ENCODE measurements at places on chromosomes 7 and 10.

DNA sequence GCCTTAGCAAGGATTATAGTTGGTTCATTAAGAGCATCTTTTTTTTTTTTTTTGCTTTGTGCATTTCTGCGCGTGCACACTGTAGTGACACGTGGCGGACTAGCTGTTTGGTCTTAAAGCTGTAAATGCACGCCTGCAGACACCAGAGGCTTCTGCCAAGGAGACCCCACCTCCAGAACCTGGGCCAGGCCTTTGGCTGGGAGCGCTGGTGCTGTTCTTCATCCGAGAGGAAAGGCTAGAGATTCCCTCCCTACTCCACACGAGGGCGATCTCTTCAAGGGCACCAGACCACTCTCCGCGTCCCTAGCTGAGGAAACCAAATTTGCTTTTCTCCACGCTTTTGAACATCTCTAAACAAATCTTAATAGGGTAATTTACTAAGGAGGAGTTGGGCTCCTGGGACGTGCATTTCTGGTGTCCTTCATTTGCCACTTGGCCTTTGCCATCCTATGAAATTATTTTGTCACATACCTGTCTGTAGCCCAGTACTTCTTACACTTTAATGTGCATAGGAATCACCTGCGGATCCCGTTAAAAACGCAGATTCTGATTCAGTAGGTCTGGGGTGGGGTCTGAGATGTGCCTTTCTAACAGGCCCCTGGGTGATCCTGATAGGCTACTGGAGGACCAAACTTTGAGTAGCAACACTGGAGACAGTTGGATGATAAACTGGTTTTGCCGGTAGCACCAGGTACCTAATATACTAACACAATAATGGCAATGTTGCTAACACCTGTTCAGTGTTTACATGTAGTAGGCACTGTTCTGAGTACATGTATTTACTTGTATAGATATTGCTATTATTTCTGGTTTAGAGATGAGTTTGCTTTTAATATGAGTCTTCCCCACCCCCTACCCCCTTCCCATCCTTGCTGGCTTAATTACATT lies 1.3 kb upstream of the SLC26A5 start:
- DNase-seq, result peak; percentile 68

DNA sequence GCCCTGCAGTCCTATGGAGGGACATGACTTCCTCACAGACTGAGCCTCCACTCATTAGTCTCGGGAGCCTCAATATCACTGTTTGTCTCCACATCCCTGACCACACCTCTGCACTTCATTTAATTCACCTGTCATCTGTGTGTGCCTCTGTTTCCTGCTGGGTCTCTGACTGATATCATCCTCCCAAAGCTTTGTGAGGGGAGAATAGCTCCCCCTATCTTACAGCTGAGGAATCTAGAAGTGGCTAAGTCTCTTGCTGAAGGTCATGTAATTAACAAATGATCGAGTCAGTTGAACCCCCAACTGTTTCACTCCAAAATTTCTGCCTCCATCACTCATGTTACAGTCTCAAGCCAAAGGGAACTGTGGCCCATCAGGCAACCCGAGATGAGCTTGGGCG lies 5.5 kb upstream of the CPXM2 start:
- DNase-seq, result no peak

- no peak for DNase-seq
Observed at GRCh38 chr7:16967300-16967811, 85.6 kb upstream of the AGR3 start.

- no peak for DNase-seq
Observed at GRCh38 chr7:42628054-42628453, 283.8 kb downstream of the C7orf25 start.

- DNase-seq, result peak; percentile 86
Observed at GRCh38 chr7:23490357-23491135, 20.3 kb upstream of the IGF2BP3 start.

DNA sequence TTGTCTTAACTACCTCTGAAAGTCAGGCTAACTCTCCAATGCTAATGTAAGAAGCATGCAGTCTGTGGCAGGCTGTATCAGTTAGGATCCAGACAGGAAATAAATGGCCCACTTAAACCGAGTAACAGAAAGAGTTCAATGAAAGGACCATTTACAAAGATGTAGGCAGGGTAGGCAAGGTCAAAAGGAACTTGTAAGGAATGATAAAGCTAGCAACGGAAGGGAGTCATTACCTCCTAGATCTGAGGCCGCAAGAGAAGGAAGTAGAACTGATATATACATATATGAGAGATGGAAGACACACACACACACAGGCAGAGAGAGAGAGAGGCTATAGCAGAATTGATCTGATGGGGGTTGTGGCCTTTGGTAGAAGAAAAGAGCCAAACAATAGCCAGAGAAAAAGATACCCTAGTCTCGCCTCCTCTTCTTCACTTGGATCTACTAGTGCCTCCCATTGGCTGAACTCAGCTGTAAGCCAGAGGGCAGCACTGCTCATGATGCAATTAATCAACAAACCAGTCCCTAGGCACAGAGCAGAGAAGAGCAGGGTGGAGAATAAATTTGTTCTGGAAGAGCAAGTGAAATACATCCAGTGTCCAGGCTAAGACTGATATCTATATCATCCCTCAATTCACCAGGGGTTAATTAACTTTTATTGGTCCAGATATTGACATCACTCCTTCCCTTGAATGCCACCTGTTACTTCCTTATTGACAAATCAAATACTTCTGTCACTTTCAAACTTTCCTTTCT lies 91.2 kb downstream of the LSMEM1 start:
- no peak for DNase-seq

DNA sequence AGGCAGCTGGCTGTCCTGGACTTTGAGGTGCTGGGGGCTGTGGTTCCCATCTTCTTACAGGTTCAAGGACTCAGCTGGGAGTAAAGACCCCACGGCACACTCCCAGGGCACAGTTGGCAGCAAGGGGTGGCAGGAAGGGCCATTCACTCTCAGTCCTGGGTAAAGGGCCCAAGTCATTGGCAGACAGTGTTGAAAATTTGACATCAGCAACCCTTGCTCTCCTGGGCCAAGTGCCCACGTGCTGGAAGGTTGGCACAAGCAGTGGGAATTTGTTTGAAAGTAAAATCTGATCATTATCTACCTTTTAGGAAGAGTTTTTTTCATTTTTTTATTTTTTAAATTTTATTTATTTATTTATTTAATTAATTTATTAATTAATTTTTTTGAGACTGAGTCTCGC lies 241.6 kb upstream of the MKI67 start:
- no peak for DNase-seq

DNA sequence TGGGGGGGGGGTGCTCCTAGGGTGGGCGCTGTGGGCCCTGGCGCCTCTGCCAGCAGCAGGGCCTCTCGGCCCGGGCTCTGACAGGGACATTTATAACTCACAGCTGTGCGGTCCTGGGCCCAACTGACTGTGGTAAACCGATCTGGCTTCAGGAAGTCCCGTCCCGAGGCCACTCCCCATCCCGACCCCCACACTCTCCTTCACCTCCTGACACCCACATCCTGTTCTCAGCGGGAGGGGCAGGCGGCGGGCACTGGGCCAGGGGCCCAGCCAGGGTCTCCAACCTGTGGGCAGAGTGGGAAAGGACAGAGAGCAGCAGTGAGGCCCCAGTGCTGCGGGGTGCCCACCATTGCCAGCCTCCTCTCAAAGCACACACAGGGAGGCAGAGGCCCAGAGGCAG lies 69.1 kb downstream of the ZMIZ1 start:
- peak; percentile 82 for DNase-seq

DNA sequence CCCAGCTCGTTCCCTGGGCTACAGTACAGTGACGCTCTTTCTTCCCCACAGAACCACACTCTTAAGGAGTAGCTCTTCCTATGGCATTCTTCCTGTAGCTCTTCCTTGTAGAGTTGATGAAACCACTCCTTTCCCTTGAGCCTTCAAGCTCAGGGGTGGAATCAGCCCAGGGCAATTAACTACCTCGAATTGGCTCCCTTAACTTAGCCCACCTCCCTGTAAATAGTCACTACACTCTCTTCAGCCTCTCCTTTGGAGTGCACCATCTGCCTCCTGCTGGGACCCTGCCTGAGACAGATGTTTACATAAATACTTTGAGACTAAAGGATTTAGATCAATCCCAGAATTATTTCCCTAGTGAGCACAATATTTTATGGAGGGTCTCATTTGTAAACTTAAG lies 537.8 kb upstream of the AUTS2 start:
- no peak for DNase-seq

GRCh38 chr10:43921881-43922280 lies 273.2 kb upstream of the ZNF32 start:
- DNase-seq, result no peak

- no peak for DNase-seq
Observed at GRCh38 chr7:128322040-128322643, 21.6 kb downstream of the RBM28 start.

DNA sequence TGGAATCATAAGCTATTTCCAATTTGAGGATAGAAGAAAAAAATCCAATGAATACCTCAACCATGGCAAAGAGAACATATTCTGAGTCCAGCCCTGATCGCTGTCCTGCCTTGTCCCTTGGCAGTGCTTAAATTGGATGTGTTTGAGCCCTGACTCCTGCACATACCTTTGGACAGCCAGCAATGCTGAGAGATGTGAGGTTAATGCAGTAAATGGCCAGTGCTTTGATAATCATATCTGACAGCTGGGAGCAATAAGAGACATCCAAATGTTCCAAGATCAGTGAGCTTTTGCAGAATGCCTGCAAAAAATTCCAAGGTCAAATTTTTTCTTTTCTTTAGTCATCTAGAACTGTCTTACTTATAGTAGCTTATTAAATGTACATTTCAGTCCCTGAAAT lies 80.1 kb upstream of the LRRC17 start:
- DNase-seq, result no peak

GRCh38 chr7:123271231-123271630 lies 71.5 kb upstream of the SLC13A1 start:
- DNase-seq, result no peak

GRCh38 chr10:131787961-131788360 lies 112.8 kb upstream of the PPP2R2D start:
- DNase-seq, result no peak

DNA sequence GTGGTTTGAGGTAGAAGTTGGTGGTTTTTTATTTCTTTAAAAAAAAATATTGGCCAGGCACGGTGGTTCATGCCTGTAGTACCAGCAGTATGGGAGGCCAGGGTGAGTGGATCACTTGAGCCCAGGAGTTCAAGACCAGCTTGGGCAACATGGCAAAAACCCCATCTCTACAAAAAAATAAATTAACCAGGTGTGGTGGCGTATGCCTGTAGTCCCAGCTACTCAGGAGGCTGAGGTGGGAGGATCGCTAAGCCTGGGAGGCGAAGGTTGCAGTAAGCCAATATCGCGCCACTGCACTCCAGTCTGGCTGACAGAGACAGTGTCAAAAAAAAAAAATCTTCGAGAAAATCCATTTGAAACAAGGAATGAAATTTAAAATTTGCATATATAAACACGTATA lies 1.1 kb downstream of the IL2RA start:
- no peak for DNase-seq

- no peak for DNase-seq
Observed at GRCh38 chr7:55545496-55545895, 26.8 kb downstream of the VOPP1 start.

GRCh38 chr10:89852872-89853271 lies 151.5 kb downstream of the KIF20B start:
- DNase-seq, result no peak

- no peak for DNase-seq
Observed at GRCh38 chr10:83469728-83470331, 669.5 kb upstream of the GHITM start.

- DNase-seq, result no peak
Observed at GRCh38 chr7:111528331-111528730, 34.0 kb downstream of the IMMP2L start.

- DNase-seq, result no peak
Observed at GRCh38 chr7:55109404-55110167, 90.8 kb downstream of the EGFR start.

- no peak for DNase-seq
Observed at GRCh38 chr10:89357975-89358374, 19.9 kb upstream of the IFIT1B start.

DNA sequence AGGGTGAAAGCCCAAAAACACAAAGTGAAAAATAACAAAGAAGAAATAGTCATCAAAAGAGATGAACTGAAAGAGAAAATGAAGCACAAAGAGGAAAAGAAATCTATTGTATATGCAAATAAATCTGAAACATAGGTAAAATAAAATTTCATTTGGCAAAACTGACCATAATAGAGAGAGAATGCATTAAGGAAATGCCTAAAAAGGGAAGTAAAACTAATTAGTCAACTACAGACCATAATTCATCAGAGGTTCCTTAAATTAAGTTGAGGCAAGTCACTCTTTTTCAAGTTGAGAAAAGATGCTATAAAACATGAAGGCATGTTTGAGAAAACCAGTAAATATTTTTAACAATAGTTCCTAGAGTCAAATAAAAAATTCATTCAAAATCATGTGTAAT lies 233.3 kb downstream of the LRRN3 start:
- DNase-seq, result no peak

- peak; percentile 18 for DNase-seq
Observed at GRCh38 chr7:73827567-73828106, 3.2 kb upstream of the CLDN4 start.

DNA sequence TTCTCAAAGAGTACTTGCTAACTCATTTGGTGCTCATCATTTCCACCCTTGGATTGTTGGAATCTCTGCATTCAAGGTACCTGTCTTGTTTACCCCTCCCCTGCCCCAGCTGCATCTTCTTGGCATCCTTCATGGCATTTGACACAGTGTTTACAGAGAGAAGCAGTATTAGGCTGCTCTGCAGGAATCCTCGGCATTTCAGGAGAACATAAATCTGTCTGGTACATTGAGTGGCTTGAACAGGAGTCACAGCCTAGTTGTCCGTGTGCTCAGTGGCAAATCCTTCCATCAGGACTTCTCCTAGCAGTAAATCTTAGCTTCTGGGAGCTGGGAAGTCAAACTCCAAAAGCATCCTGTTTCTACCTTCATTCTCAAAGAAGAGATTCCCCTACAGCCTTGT lies 136.8 kb upstream of the YAE1 start:
- DNase-seq, result no peak

- DNase-seq, result no peak
Observed at GRCh38 chr10:125060482-125060825, 99.9 kb downstream of the CTBP2 start.

GRCh38 chr10:124197371-124198124 lies 104.2 kb upstream of the CHST15 start:
- no peak for DNase-seq

DNA sequence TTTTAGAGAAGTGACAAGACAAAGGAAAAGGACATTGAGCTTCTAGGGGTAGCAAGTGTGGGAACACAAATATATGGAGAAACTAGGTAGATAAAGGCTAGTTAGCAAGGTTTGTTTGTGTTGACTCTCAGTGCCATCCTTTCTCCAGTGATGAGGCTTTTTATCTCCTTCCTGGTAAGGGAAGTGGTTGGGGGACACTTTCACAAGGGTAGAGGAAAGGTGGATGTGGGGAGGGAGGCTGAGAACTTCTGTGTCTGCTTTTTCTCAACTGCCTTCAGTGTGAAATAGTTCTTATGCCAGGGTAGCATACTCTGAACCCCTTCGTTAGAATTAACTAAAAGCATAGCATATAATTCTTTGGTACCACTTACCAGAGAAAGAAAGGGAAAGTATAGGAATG lies 93.0 kb upstream of the STRIP2 start:
- no peak for DNase-seq

DNA sequence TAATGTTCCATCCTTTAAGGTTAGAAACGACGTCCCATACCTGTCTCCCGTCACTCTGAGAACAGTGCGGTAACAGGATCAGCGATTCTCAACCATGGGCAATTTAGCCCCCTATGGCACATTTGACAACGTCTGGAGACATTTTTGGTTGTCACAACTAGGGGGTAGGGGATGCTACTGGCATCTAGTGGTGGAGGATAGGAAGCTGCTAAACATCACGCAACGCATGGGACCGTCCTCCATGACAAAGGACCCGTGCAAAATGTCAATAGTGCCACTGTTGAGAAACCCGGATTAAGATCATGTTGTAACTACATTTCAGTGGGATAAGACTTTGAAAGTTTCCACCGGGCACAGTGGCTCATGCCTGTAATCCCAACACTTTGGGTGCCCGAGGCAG lies 5.0 kb upstream of the PAXIP1 start:
- DNase-seq, result no peak

Data from GM13976 (cell line).